ENCODE measurements at places on chromosomes 16 and 17.

DNA sequence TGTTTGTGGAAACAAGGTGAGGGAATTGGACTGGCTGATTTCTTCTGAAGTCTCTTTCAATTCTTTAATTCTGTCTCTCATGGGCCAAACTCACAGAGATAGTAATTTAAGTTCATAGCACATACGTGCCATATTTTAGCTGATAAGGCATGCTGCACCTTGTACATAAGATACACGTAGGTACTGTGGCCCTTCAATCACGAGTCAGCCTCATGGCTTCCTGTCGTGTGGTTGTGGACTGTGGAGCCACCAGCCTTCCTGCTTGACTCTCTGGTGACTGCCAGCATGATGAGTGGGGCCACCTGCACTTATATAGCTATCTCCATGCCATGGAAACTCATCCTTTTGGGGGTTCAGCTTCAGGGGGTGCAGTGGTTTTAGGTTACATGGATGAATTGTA lies 25.1 kb downstream of the KSR1 start:
- no peak for DNase-seq

- no peak for DNase-seq
Measured at GRCh38 chr17:81033535-81034167, 1.3 kb upstream of the BAIAP2 start.

GRCh38 chr16:25258861-25259179 lies 1.2 kb upstream of the ZKSCAN2 start:
- no peak for DNase-seq

- no peak for DNase-seq
Measured at GRCh38 chr16:35744084-35744483, 2284.7 kb downstream of the TP53TG3F start.

DNA sequence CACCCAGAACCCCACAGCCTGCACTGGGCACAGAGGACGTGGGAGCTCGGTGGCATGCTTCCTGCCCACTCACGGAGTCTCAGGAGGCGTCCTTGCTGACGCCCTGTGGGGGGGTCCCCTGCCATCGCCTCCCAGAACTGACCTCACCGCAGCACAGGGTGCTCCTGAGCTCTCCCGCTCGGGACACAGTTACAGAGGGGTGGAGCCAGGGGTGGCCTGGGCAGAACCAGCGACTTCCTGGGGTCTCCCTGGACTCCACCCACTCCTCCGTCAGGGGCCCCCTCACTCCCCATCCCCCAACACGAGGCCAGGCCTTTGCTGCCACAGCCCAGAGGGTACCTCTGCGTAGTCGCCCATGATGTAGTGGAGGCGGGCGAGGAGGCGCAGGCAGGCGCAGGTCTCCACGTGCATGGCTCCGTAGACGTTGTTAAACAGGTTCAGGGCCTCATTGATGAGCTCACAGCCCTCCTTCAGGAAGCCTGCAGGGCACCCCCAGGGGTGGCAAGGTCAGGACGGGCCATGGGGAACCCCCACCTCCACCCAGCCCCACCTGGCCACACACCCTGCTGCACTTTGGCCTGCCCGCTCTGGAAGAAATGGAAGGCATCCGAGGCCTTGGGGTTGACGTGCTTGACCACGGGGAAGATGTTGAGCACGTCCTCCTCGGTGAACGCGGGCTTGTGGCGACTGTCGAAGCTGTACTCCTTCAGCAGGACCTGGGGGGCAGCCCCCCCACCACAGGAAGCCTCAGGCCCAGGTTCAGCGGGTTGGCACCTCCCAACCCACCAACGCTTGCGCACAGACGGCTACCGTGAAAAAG lies 17.8 kb downstream of the CLUH start:
- DNase-seq, result no peak

GRCh38 chr17:66675273-66675990 lies 159.5 kb upstream of the CACNG5 start:
- no peak for DNase-seq

DNA sequence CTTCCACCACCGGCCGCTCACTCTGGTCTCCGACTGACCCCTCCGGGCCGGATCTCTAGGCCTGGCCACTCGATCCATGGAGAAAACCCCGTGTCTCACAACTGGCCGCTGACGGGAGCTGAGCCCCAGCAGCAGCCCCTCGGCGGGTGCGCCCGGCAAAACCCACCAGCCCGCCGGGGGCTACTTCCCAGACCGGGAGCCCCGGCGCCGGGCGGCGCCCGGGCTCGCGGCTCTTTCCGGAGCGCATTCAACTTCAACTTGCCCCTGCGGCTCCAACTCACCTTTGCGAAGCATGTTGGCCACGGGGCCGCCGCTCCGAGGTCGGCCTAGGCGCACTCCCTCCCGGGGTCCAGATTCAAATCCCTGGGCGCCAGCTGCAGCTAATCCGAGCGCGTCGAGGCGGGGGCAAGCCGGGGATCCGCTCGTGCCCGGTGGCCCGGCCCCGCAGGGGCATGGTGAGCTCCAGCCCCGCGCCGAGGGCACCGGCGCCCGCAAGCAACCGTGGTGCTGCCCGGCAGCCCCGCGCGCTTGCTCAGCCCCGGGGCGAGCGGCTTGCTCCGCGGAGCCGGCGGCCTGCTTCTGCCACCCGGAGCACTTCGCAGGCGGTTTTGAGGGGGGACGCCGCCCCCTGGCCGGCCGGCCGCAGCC lies 438 bp downstream of the RTN4RL1 start:
- no peak for DNase-seq

- no peak for DNase-seq
Measured at GRCh38 chr17:55743103-55743679, 7.7 kb upstream of the PCTP start.

Measured in activated CD8-positive, alpha-beta memory T cell treated with anti-CD3 and anti-CD28 coated beads for 48 hours (primary cell).